Muscle of leg (tissue), 16 donors: ENCODE measurements at places on chromosomes 6 and 20. TPM values are rescaled to one million over a fixed set of nuclear protein-coding genes. Genes with fewer than 3 reads are reported as not detected.

DNA sequence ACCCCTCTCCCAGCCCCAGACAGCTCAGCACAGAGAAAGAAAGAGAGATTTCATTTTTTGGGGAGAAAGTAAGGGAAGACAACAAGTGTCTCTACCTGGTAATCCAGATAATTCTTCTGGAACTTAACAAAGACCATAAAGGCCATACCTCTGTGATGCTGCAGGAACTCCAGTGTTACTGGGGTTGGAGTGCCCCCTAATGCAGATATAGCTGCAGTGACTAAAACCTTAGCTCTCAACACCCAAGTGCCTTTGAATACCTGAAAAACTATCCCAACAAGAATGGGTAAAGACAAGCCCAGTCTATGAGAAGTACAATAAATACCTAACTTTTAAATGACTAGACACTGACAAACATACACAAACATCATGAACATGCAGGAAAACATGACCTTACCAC lies 365.3 kb upstream of the PTCHD4 start:
- H3K4me3 ChIP-seq = no peak overlapping the region
- no peaks in the 10 kb centered on the region for H3K36me3 ChIP-seq
- peak; percentile 5 for DNase-seq
- H3K4me1 ChIP-seq = no peaks in the 10 kb centered on the region

SLC12A5 gene
- total RNA-seq = 0.13 TPM

GTF3C6 gene
- total RNA-seq = 57.1 TPM

GRCh38 chr20:22245139-22245538 lies 339.2 kb downstream of the FOXA2 start:
- no peak for DNase-seq
- no peaks in the 10 kb centered on the region for H3K27me3 ChIP-seq
- H3K27ac ChIP-seq = no peak overlapping the region
- no peaks in the 10 kb centered on the region for H3K36me3 ChIP-seq

- H3K4me1 ChIP-seq = no peaks in the 10 kb centered on the region
- peaks cover 87% of the 10 kb centered on the region for H3K36me3 ChIP-seq
- DNase-seq = no peak
- no peaks in the 10 kb centered on the region for H3K27me3 ChIP-seq
Observed at GRCh38 chr20:45963059-45964005, 8.7 kb downstream of the ZNF335 start.
